NCI-H460 (cell line): ENCODE measurements at places on chromosomes 11 and 22.

- DNase-seq, result peak; percentile 20
Observed at GRCh38 chr22:22110548-22111266, 128.1 kb upstream of the TOP3B start.

- no peak for DNase-seq
Observed at GRCh38 chr11:7874056-7874455, 57.0 kb downstream of the OR10A6 start.

GRCh38 chr11:109940816-109941215, 152.4 kb upstream of the ZC3H12C start:
- peak; percentile 69 for DNase-seq

DNA sequence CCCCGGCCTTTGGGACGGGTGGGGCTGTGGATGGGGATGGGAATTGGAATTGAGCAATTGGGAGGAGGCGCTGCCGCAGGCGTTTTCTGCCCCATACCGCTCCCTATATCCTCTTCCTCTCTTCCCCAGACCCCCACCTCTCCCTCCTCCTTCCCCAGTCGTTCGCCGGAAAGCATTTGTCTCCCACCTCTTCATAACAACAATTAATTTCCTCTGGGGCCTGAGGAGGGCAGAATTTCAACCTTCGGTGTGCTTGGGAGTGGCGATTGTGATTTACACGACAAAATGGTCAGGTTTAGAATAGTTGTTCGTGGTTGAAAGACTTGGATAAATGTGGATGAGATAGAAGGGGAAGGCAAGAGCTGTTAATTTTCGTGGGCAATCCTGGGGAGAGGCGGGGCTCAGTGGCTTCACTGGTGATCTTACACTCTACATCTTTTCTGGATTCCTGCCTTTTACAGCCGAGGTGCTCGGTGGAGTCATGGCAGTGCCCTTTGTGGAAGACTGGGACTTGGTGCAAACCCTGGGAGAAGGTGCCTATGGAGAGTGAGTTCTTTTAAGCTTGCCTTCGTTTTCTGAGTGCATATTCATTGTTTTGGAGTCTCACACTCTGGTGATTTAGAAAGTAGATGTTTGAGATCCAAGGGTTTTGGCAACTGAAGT, 1.5 kb downstream of the CHEK1 start:
- DNase-seq, result no peak

- peak; percentile 75 for DNase-seq
Observed at GRCh38 chr11:124114942-124115781, at the start of gene VWA5A. Gene VWA5A, plus strand, starts transcription at chr11:124115450. Its CDS starts 2,062 bp downstream, at chr11:124117512.

DNA sequence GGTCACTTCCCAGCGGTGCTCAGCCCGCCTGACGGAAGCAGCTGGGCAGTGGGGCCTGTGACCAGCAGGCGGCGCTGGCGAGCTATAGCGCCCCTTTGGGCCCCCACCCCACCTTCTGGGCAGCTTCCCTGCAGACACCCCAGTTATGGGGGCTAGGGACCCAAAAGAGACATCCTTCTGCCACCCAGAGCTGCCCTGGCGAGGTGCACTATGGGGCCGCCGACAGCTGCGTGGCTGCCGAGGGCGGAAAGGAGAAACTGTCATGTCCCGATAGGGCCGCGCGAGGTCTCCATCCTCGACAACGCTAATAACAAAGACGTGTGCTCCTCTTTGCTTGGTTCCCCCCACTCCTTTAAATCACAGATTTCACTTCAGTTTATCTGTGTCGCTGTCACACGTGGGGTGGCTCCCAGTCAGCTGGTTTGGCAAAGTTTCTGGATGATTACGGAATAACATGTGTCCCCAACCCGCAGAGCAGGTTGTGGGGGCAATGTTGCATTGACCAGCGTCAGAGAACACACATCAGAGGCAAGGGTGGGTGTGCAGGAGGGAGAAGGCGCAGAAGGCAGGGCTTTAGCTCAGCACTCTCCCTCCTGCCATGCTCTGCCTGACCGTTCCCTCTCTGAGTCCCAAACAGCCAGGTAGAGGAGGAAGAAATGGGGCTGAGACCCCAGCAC, 673 bp upstream of the MYO7A start:
- DNase-seq, result peak; percentile 19
